ENCODE measurements at places on chromosomes 1 and 21. TPM values are rescaled to one million over a fixed set of nuclear protein-coding genes. Genes with fewer than 3 reads are reported as not detected.

Gene EFNA1
- total RNA-seq = not detected

Gene CDCA8
- 6.1 TPM for total RNA-seq

Gene RNU11
- not detected for total RNA-seq

Gene ICOSLG
- 0.64 TPM for total RNA-seq

Gene TCHHL1
- total RNA-seq = not detected

Gene ZSCAN20
- total RNA-seq = 7.7 TPM

Gene ENTREP3
- total RNA-seq = 7.8 TPM

Gene OR2AK2
- not detected for total RNA-seq

Gene PGBD5
- not detected for total RNA-seq

Gene COL6A1
- 538 TPM for total RNA-seq

Gene CLEC20A
- not detected for total RNA-seq

Gene GPR37L1
- total RNA-seq = under 0.01 TPM

Gene CYP4A11
- total RNA-seq = not detected

Gene KRTAP7-1
- total RNA-seq = not detected

Gene CD244
- total RNA-seq = not detected

Gene NSL1
- 42.3 TPM for total RNA-seq

Gene ARHGEF16
- 0.97 TPM for total RNA-seq

Gene AMY1B
- not detected for total RNA-seq

Gene C1orf87
- total RNA-seq = not detected

Gene TRIM17
- total RNA-seq = 0.43 TPM

Gene C1orf185
- not detected for total RNA-seq

Gene PDC
- not detected for total RNA-seq

Gene PLA2G2F
- total RNA-seq = not detected

Gene LCE1D
- not detected for total RNA-seq

Gene C1QTNF12
- 0.32 TPM for total RNA-seq

Gene IFNLR1
- under 0.01 TPM for total RNA-seq

Gene TCEA3
- 11.3 TPM for total RNA-seq

Gene UBE2U
- total RNA-seq = not detected

Gene CASQ1
- total RNA-seq = not detected

Gene IQGAP3
- 24.2 TPM for total RNA-seq

Gene DTL
- total RNA-seq = 13.2 TPM

Gene CFHR1
- total RNA-seq = not detected

Gene SAMD13
- total RNA-seq = under 0.01 TPM

Gene SH2D1B
- total RNA-seq = not detected

Gene SMPDL3B
- total RNA-seq = not detected

Gene CSF1
- 64.8 TPM for total RNA-seq

Gene FPGT
- total RNA-seq = 18.1 TPM

Gene WLS
- total RNA-seq = 66.1 TPM

Gene CACNA1S
- total RNA-seq = not detected

Gene SLC6A17
- total RNA-seq = under 0.01 TPM

Gene PROK1
- total RNA-seq = not detected

Gene HSD3B2
- not detected for total RNA-seq

Gene MAGI3
- 8.7 TPM for total RNA-seq

Gene TFF3
- not detected for total RNA-seq

All from fibroblast of villous mesenchyme (primary cell).